ENCODE measurements at places on chromosomes 11 and 22. TPM values are rescaled to one million over a fixed set of nuclear protein-coding genes. Genes with fewer than 3 reads are reported as not detected.

GRCh38 chr11:119709638-119710346, 19.2 kb downstream of the NECTIN1 start:
- H3K27ac ChIP-seq: no peak overlapping the region
- H3K27me3 ChIP-seq: peaks cover 35% of the 10 kb centered on the region
- peaks cover 17% of the 10 kb centered on the region for H3K4me1 ChIP-seq
- H3K4me3 ChIP-seq: peak overlapping the region; percentile 44
- peak; percentile 36 for DNase-seq

DNA sequence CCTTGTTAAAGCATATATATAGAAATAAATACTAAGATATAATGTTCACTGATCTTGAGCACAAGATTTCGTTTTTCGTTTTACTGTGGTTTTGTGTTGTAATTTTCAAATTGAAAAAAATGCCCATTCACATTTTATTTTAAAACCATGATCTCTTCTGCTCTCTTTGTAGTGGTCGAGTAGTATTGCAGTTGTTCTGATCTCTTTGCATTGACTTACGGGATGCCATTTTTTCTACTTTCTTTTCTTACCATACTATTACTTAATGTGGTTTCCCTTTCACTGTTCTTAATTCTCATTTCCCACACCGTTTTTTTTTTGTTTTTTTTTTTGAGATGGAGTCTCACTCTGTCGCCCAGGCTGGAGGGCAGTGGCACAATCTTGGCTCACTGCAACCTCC, 289.6 kb downstream of the DYNC2H1 start:
- peaks cover under 1% of the 10 kb centered on the region for H3K36me3 ChIP-seq
- H3K4me1 ChIP-seq: no peaks in the 10 kb centered on the region
- no peaks in the 10 kb centered on the region for H3K27me3 ChIP-seq

- no peak overlapping the region for H3K27ac ChIP-seq
- no peak overlapping the region for H3K4me3 ChIP-seq
- no peak for DNase-seq
- peaks cover 33% of the 10 kb centered on the region for H3K4me1 ChIP-seq
Measured at GRCh38 chr22:46369716-46370583, 34.4 kb downstream of the TRMU start.

DNA sequence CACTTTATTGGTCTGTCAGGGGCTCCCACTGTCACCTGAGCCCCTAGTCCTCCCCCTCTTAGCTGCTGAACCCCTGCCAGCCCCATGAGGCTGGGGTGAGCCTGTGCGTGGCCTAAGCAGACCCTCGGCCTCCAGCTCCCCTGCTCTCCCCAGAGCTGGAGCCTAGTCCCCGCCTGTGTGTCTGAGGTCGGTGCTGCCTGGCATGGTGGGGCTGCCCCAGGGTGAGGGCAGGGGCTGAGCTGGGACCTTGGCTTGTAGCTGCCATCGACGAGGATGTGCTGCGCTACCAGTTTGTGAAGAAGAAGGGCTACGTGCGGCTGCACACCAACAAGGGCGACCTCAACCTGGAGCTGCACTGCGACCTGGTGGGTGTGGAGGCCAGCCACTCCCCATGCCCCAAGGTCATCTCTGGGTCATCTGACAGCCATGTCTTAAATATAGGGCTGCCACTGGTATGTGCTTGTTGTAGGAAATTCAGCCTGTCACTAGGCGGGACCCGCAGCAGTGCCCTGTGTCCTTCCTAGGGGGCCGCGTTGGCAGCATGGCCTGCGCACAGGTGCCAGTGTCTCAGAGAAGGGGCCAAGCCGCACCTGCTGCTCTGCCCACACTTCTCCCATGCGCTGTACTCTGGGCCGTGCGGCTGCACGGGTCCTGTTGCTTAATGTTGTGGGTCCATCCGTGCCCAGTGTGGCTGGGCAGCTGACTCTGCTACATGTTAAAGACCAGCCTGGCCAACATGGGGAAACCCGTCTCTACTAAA, 21.0 kb downstream of the PPIL2 start:
- peaks cover 24% of the 10 kb centered on the region for H3K4me1 ChIP-seq
- no peak overlapping the region for H3K4me3 ChIP-seq
- peaks cover 15% of the 10 kb centered on the region for H3K36me3 ChIP-seq
- H3K27ac ChIP-seq: no peak overlapping the region

DNA sequence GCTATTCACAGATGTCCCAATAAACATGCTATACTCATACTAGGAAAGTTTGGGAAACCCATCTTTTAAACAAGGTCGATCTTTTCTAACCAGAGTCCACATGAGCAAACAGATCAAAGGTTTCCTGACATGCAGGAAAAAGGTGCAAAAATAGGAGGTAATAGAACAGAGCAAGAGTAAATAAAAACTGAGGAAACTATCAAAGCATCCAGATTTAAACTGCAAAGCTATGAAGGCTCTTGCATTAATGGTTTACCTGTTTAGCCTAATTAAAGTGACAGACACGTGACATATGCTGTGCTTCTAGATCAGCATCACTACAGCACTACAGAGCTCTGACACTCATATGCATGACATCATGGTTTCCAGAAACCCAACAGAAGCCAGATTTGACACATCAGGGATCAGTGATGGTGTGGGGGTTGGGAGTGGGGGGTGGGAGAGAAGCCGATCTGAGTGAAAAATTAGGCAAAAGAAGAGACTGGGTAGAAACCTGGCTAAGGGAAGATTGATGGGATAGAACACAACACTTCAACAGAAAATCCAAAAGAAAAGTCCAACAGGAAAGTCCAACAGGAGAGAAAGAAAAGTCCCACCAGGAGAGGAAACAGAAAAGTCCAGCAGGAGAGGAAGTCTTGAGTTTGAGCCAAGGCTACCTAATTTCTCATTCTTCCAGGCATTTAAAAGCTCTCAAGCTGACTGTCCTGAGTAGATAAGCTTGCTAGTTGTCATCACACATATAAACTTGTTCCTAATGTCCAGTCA, 262.3 kb downstream of the SOX6 start:
- H3K27ac ChIP-seq: no peak overlapping the region
- no peaks in the 10 kb centered on the region for H3K4me1 ChIP-seq
- no peaks in the 10 kb centered on the region for H3K27me3 ChIP-seq
- H3K36me3 ChIP-seq: no peaks in the 10 kb centered on the region
- DNase-seq: no peak

GRCh38 chr11:123546515-123546914, 107.9 kb downstream of the SCN3B start:
- H3K27ac ChIP-seq: no peak overlapping the region
- no peak for DNase-seq
- no peaks in the 10 kb centered on the region for H3K36me3 ChIP-seq
- H3K4me1 ChIP-seq: peaks cover 4% of the 10 kb centered on the region

- H3K36me3 ChIP-seq: no peaks in the 10 kb centered on the region
- no peaks in the 10 kb centered on the region for H3K27me3 ChIP-seq
- no peak for DNase-seq
- peaks cover 40% of the 10 kb centered on the region for H3K4me1 ChIP-seq
- no peak overlapping the region for H3K27ac ChIP-seq
- peak overlapping the region; percentile 22 for H3K4me3 ChIP-seq
Measured at GRCh38 chr11:46112961-46113607, 8.2 kb downstream of the PHF21A start.

- peaks cover 4% of the 10 kb centered on the region for H3K27me3 ChIP-seq
- H3K4me3 ChIP-seq: no peak overlapping the region
- H3K36me3 ChIP-seq: no peaks in the 10 kb centered on the region
- no peaks in the 10 kb centered on the region for H3K4me1 ChIP-seq
- DNase-seq: no peak
Measured at GRCh38 chr11:134677891-134678551, 266.0 kb upstream of the B3GAT1 start.

DNA sequence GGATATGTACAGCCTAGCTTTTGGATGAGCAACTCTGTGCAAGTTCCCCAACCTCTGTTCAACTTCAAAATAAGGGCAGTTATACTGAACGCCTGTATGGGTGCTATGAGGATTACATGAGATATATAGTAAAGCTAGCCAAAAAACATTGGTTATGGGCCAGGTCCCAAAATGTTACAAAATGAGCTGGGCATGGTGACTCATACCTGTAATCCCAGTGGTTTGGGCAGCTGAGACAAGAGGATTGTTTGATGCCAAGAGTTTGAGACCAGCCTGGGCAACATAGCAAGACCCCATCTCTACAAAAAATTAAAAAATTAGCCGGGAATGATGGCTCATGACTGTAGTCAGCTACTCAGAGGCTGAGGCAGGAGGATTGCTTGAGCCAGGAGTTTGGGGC, 118.4 kb downstream of the TEAD1 start:
- no peaks in the 10 kb centered on the region for H3K36me3 ChIP-seq
- H3K27me3 ChIP-seq: peaks cover 9% of the 10 kb centered on the region
- DNase-seq: no peak
- no peak overlapping the region for H3K27ac ChIP-seq
- no peak overlapping the region for H3K4me3 ChIP-seq
- no peaks in the 10 kb centered on the region for H3K4me1 ChIP-seq

DNA sequence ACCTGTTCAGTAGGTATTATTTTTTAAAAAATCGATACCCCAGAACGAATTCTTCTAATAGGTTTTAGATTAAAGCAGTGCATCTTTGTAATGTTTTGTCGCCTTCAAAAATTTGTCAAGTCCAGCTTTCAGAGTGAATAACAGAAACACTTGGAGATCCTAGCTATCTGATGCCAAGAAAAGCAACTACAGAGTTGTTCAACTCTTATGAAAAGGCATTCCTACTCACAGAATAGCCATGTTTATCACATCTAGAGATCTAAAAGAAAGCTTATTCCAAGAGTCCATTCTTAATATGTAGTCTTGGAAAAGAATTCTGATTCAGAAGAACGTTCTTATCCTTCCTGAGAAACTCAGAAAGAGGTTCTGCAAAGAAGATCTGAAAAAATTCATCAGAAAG, 268.5 kb downstream of the TTC28 start:
- no peaks in the 10 kb centered on the region for H3K27me3 ChIP-seq
- H3K36me3 ChIP-seq: no peaks in the 10 kb centered on the region
- DNase-seq: no peak
- H3K4me3 ChIP-seq: no peak overlapping the region

- no peaks in the 10 kb centered on the region for H3K36me3 ChIP-seq
- peak; percentile 65 for DNase-seq
- H3K27me3 ChIP-seq: no peaks in the 10 kb centered on the region
- H3K4me3 ChIP-seq: no peak overlapping the region
Measured at GRCh38 chr11:67648140-67648795, 2.3 kb downstream of the ACY3 start.

DNA sequence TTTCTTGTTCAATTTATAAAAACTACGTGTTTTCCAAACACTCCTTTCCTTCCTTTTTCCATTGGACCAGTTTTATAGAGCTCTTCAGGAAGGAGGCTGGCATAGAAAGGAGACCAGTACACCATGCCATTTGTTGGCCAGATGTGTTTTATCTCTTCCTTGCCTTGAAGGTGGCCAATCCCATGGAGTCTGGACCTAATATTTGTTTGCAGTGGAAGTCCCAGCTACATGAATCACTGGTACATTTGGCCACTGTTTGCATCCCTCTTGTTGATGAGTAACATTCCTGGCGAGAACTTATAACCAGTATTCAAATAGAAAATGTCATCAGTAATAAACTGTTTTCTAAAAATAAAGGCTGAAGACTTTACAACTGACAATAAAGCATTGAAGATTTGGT, 110.2 kb downstream of the ANO3 start:
- no peaks in the 10 kb centered on the region for H3K36me3 ChIP-seq
- no peak overlapping the region for H3K27ac ChIP-seq
- DNase-seq: no peak

DNA sequence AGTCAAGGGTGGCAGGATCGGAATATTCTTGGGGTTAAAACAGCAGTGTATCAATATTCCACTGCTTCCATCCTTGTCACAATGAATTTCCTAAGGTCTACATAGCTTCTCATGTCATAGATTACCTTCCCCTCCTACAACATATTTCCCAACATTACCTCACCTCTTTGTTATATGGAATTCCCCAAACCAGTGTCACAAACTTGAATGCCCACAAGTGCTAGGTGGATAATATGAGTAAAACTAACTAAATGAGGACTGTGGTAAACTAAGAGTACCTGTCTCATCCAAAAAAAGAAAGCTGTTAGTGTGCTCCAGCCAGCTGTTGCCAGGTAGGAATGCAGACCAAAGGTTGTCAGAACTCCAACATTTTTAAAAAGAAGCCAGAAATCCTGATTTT, 17.0 kb upstream of the NUCB2 start:
- H3K27ac ChIP-seq: no peak overlapping the region
- H3K4me1 ChIP-seq: peaks cover 26% of the 10 kb centered on the region
- DNase-seq: no peak
- no peaks in the 10 kb centered on the region for H3K27me3 ChIP-seq
- H3K4me3 ChIP-seq: no peak overlapping the region
- H3K36me3 ChIP-seq: no peaks in the 10 kb centered on the region

GRCh38 chr11:69496202-69496557, 14.7 kb downstream of the LINC01488 start:
- no peak overlapping the region for H3K4me3 ChIP-seq
- H3K27me3 ChIP-seq: peaks cover 9% of the 10 kb centered on the region
- no peaks in the 10 kb centered on the region for H3K4me1 ChIP-seq
- H3K36me3 ChIP-seq: no peaks in the 10 kb centered on the region

GRCh38 chr22:30354644-30355043, 2.0 kb downstream of the SF3A1 start:
- no peak for DNase-seq
- peaks cover 53% of the 10 kb centered on the region for H3K36me3 ChIP-seq
- peak overlapping the region; percentile 5 for H3K27ac ChIP-seq
- peak overlapping the region; percentile 91 for H3K4me3 ChIP-seq

- H3K27ac ChIP-seq: no peak overlapping the region
- H3K4me1 ChIP-seq: no peaks in the 10 kb centered on the region
- no peaks in the 10 kb centered on the region for H3K36me3 ChIP-seq
- H3K27me3 ChIP-seq: peaks cover 16% of the 10 kb centered on the region
Measured at GRCh38 chr11:120306519-120307242, 18.4 kb upstream of the TLCD5 start.

GRCh38 chr22:47797342-47797945, 1035.0 kb downstream of the TBC1D22A start:
- no peak overlapping the region for H3K4me3 ChIP-seq
- DNase-seq: no peak
- H3K27me3 ChIP-seq: peaks cover 21% of the 10 kb centered on the region

The LARGE1 gene
- total RNA-seq: 0.28 TPM

The TSPAN18 gene
- total RNA-seq: 0.52 TPM

The C22orf42 gene
- not detected for total RNA-seq

The ISX gene
- total RNA-seq: not detected

The FUT4 gene
- total RNA-seq: 5.9 TPM

The HPS4 gene
- 46.9 TPM for total RNA-seq

The OPCML gene
- total RNA-seq: not detected

The MAJIN gene
- total RNA-seq: 0.14 TPM

The ARFGAP3 gene
- 29.1 TPM for total RNA-seq

The SELENOH gene
- 255 TPM for total RNA-seq
